ENCODE measurements at places on chromosomes 7 and 10.

GRCh38 chr10:109647627-109648026, 275.7 kb downstream of the XPNPEP1 start:
- no peak for DNase-seq

GRCh38 chr10:131311661-131312477, at the start of gene TCERG1L:
TCERG1L (minus strand) TSS chr10:131311721; CDS start chr10:131311635, 86 bp downstream.
- DNase-seq: peak; percentile 75

DNA sequence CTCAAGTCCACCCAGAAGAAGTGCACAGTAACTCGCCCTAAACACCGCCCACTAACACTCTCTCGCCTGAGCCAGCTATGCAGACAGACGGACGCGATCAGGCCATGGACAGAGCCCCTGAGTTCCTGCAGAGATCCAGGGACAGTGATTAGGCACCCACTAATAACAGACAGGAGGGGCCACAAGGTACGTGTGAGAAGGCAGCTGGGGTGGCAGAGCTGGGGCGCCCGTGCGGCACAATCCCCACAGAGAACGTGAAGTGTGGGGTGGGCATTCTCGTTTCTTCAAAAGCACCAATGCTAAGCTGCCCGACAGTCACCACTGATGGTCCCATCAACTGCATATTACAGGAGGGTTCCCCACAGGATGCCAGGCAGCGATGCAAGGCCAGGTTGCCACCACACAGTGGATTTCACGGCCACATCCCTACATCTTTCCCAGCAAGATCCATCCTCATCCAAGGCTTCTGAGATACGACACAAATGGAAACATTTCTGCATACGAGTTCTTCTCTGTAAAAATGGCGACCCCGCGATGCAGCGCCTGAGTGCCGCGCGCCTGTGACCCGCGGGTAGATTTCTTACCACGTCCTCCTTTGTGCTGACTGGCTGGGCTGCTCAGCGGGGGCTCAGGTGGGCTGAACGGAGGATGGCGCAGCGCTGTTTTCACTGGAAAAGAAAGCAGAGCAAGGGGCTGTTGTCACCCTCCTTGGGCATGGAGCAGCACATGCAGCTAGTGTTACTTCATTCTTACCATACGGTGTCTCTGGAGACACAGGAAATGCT, 237.5 kb downstream of the TNS3 start:
- DNase-seq: no peak

GRCh38 chr7:56639173-56639746, 493.0 kb downstream of the ZNF479 start:
- no peak for DNase-seq

DNA sequence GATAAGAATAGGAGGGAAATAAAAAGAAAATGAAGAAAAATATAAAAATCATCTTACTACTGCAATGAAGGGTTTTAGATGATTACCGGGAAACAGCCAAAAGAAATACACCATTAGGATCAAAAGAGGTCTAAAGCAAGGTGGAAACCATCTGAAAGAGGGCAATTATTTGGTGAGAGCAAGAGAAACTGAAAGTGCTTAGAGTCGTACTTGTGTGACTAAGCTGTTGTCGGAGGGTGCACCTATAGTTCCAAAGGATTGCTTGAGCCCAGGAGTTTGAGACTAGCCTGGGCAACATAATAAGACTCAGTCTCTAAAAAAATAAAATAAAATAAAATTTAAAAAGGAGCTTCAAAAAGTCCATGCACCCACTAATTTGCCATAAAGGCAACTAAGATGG, 169.5 kb downstream of the DKK1 start:
- DNase-seq: no peak

GRCh38 chr7:19079066-19079465, 38.4 kb downstream of the TWIST1 start:
- no peak for DNase-seq

- no peak for DNase-seq
Observed at GRCh38 chr10:122138831-122139625, 132.1 kb upstream of the BTBD16 start.

- no peak for DNase-seq
Observed at GRCh38 chr10:118564652-118565051, 30.8 kb downstream of the PRLHR start.

- DNase-seq: no peak
Observed at GRCh38 chr7:90387470-90388240, 15.6 kb upstream of the CLDN12 start.

- peak; percentile 93 for DNase-seq
Observed at GRCh38 chr7:16462431-16462889, 3.1 kb downstream of the SOSTDC1 start.

GRCh38 chr10:132297526-132297925, 10.2 kb downstream of the STK32C start:
- peak; percentile 21 for DNase-seq

GRCh38 chr7:74455928-74456327, 2.2 kb downstream of the GTF2IRD1 start:
- no peak for DNase-seq

DNA sequence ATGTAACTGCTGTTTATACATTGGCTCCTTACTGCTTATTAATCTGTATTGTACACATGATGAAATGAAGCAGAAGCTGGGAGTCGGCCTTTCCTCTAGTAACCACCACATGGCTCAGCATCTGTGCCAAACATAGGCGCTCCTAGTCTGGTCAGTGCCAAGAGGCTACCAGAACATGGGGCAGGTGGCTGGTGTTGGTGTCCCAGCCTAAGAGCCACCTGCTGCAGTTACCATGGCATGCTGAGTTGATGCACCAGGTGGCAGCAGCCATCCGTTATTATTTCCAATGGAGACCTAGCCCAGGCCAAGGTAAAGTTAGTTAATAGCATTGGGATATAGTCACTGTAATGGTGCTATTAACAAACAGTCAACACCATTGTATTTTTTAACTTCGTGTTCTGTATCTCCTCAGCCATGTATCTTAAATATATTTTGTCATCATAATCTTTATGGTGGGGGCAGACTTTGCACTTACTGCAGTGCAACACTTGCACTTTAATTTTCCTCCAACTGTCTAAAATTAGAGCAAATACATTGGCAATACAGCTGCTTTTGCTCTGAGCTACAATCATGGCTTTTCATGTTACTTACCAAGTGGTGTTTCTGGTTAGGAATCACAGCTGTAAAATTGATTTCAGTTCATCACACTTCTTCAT, 33.1 kb downstream of the HBP1 start:
- DNase-seq: peak; percentile 76

- no peak for DNase-seq
Observed at GRCh38 chr7:25792586-25792985, 359.4 kb upstream of the NFE2L3 start.

- DNase-seq: no peak
Observed at GRCh38 chr10:102759497-102760210, 15.9 kb downstream of the WBP1L start.

GRCh38 chr7:107691716-107692115, 31.1 kb downstream of the SLC26A4 start:
- no peak for DNase-seq

- DNase-seq: no peak
Observed at GRCh38 chr7:84139986-84140729, 54.4 kb downstream of the SEMA3A start.

DNA sequence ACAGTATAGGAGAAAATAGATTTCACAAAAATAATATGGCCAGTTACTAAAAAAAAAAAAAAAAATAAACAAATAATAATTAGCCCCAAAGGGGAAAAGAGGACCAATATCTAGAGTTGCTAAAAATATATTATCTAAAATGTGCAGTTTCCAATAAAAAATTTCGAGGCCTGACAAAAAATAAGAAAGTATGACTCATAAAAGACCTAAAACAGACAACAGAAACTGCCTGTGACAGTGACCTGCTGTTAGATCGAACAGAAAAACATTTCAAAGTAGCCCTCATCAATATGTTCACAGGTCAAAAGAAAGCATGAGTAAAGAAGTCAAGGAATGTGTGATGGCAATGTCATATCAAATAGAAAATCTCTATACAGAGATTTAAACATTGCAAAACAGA, 11.8 kb upstream of the TSPAN12 start:
- DNase-seq: no peak

DNA sequence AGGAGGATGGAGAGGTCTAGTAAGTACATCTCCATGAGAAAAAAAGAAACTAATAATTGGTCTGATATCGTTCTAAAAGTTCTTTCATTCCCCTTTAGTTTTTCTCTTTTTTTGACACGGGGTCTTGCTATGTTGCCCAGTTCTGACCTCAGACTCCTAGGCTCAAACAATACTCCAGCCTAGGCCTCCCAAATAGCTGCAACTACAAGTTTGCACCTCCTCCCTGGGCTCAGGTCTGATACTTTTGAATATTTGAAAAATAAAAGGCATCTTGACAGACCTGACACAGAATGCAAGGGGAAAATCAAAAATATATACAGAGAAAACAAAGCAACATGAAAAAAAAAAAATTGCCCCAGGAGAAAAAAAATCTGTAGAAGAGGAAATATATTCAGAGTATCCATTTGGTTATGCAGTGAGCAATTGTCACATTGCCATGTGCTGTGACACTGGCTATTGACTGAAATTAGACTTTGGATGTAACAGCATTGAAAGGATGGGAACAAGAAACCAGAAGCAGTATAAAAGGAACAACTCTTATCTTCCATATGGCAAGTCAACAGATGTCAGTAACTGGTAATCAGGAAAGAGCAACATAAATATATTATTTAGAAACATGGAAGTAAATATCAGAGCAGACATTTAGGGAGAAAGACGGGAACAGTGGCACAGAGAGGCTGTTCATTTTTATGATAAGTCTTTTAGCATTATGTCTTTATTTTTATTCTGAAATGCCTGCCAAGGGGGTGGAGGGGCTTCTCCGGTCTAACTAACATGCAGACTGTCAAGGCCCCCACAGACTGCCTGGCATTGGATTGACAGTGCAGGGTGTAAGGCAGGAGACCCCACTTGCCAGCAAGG, 408.4 kb downstream of the PARD3 start:
- no peak for DNase-seq

GRCh38 chr7:129605960-129606614, 5.4 kb upstream of the NRF1 start:
- no peak for DNase-seq

GRCh38 chr7:13057462-13058200, 370.2 kb downstream of the ARL4A start:
- no peak for DNase-seq

DNA sequence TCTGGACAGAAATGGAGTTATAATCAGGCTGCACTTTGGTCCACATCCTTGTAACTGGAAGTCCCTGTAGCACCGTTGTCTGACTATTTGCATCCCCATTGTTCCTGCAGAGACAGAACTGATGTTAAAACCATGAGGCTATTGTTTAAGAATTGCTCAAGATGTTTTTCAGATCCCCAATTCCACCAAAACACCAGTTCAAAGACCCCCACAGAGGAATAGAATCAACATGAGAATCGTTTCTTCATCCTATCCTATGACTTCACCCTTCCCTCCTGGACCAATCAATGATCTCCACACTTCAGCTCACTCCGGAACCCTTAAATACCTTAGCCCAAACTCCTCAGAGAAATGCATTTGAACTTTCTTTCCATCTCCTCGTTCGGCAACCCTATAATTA, 57.1 kb upstream of the GRID1 start:
- DNase-seq: no peak

Measured in brain (organoid and tissue), 16 donors.